ENCODE measurements at places on chromosomes 11 and 22.
A peak's percentile ranks its signal among the peaks of the same experiment; 100 is the strongest.

GRCh38 chr11:129937592-129938238, 42.3 kb upstream of the NFRKB start:
- no peak for DNase-seq

DNA sequence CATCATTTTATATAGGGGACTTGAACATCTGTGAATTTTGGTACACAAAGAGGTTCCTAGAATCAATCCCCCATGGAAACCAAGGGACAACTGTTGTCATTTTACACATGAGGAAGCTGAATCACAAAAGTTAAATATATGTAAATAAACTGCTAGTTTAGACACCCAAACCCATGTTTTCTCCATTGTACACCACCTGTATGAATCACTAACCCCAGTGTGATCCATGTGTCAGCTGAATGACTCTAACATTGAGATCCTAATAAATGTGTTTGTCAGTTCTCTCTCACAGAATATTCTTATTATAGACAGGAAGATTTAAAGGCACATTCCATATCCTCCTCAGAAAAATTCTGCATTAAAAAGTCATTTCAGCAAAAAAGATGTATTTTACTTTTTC, 83.3 kb downstream of the ATG16L2 start:
- DNase-seq, result no peak

- peak; percentile 60 for DNase-seq
Measured at GRCh38 chr22:29581799-29582198, 886 bp upstream of the NIPSNAP1 start.

DNA sequence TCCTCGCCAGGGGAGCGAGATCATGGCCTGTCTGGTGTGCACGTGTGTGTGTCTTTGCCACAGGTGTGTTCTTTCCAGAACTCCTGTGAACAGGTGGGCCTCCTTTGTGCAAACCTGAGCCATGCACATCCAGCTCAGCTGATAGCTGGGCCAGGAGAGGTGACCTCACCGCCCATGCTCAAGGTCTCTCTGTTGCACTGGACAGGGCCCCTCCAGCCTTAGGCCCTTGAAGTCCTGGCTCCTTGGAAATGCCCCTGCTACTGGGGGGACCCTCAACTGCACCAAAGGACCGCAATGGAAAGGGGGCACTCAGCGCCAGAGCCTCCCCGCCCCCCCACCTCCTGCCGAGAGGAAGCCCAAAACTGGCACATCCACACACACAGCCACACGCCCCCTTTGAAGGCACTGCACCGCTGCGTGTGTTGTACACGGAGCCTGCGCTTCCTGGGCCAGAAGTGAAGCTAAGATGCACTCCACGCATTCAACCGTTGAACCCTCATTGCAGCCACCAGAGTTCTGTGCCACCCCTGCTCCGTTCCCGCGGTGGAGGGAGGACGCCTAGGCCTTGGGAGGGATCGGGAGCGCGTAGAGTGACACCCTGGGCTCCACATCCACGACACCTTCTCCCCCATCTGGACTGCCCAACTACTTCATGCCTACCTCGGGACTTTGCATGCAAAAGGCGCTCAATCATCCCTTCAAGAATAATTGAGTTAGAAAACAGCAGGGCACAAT, 16.4 kb upstream of the IL2RB start:
- DNase-seq, result no peak

DNA sequence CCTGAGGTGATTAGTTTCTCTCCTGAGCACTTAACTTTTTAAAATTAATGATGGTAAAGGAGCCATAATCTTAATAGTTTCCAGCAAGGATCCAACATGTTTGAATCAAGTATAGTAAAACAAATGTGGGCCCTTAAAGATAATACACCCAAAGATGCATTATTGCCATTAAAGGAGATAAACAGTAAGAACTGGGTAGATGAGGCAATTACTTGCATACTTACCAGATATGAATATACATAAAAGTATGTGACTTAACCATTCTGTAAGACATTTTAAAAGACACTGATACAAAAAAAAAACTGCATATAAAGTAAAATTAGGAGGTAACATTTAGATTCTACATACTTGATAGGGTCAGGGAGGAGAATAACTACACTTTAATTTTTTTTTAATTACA, 48.2 kb downstream of the CADM1 start:
- DNase-seq, result no peak

DNA sequence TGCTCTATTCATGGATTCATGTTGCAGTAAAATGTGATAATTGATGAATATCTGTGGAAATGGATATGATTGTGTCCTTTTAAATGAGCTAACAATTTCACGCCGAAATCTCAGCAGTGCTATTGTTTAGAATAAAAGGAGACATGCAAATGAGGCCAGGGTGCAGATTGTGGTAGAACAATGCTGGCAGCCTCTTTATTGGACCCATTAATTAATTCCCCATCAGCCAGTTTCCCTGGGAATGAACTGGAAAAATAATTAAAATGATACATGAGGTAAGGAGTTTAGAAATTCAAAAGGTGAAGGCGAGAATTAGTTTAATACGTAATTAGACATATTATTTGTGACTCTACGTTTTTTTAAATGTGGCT, 306.2 kb downstream of the TBC1D22A start:
- DNase-seq, result no peak

DNA sequence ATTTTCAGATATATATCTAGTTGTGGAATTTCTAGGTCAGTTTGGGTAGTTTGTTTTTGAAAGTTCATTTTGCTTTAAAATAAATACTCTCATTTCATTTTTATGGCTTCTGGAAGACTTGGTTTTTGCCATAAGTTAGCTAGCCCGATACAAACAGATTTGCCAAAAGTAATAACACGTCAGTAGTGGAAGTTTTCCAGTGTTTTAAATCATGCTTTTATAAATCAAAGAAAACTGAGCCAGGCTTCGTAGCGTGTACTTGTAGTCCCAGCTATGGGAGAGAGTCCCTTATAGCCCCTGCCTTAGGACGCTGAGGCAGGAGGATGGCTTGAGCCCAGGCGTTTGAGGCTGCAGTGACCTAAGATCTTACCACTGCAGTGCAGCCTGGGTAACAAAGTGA, 21.7 kb upstream of the MICALL1 start:
- no peak for DNase-seq

- DNase-seq, result no peak
Measured at GRCh38 chr11:35785287-35786167, 123.0 kb downstream of the TRIM44 start.

DNA sequence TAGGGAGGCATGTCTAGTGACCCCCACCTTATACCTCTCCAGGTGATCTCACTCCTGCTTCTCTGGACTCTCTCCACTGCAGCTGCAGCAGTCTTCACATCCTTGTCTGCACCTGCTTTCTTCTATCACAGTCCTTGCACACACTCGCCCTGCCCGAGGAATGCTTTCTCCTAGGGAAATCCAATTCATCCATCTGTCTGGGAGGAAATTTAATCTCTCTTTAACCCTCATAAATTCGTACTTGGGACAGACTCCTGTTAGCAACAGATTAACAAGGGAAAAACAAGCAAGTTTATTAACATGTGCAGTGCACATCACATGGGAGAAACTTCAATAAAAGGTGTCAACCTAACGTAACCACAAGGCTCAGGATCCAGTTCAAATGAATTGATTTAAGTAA, 11.3 kb upstream of the RCN1 start:
- DNase-seq, result no peak

DNA sequence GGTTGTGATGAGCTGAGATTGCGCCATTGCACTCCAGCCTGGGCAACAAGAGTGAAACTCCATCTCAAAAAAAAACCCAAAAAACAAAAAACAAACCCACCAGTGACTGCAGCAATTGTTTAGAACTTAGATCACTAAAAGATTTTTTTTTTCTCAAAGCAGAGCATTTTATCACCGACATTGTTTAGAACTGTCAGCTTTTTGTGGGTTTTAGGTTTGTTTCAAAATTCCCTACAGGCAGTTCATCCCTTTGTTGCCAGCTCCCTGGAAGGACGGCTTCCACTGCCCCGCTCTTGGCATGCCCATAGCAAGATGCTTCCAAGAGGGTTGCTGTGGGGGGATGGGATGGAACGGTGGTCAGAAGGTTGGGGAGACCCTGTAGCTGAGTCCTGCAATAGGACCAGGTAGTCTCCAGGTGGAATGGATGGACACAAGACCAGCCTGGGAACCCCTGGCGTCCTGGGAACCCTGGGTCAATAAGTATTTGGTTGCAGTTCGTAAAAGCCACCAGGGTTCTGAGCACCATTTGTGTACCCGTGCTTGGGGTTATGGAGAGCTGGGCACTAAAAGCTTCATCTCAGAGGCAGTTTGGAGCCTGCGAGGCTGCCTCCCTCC, 46.7 kb downstream of the TSPAN18 start:
- no peak for DNase-seq

GRCh38 chr11:79078456-79078855, 362.4 kb downstream of the TENM4 start:
- DNase-seq, result no peak

GRCh38 chr22:41367039-41367679, 14.6 kb upstream of the TEF start:
- DNase-seq, result peak; percentile 94

- DNase-seq, result no peak
Measured at GRCh38 chr11:3641701-3642070, at the start of gene ART5. ART5 (minus strand) TSS chr11:3641992; CDS start chr11:3641862, 130 bp downstream.

DNA sequence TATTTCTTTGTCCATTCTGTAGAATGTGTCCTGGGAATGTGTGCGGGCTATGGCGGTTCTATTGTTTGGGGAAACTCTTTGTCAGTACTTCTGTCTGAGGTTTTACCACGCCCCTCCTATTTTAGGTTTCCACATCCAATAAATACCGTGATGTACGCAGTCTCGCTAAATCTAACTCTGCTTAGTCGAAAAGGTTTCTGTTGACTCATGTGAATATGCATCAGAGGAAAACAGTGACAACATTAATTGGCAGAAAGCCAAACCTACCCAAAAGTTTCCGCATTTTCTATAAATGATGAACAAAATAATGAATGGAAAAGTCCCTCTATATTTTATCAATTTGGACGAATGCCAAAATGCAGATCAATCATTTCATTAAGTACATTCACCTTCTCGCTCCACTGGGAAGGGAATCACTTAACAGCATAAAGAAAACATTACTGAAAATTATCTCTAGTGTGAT, 143.4 kb downstream of the MAML2 start:
- DNase-seq, result no peak

DNA sequence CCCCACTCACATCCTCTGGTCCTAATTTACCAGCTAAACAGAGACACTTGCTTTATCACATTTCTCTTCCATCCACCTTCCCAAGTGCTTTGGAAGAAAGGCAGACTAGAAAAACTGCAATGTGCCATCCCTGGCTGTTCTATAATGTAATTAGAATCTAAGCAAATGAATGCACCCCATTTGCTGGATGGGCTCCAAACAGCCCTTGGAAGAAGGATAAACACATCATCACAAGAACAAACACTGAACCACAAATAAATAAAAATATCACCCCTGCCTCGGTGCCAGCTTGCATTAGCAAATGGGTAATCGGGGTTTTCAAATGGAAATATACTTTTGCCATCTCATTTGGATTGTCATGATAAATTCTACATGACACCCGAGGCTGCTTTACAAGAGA, 296.6 kb upstream of the ISX start:
- no peak for DNase-seq

- no peak for DNase-seq
Measured at GRCh38 chr11:45102361-45102809, 44.1 kb upstream of the PRDM11 start.

DNA sequence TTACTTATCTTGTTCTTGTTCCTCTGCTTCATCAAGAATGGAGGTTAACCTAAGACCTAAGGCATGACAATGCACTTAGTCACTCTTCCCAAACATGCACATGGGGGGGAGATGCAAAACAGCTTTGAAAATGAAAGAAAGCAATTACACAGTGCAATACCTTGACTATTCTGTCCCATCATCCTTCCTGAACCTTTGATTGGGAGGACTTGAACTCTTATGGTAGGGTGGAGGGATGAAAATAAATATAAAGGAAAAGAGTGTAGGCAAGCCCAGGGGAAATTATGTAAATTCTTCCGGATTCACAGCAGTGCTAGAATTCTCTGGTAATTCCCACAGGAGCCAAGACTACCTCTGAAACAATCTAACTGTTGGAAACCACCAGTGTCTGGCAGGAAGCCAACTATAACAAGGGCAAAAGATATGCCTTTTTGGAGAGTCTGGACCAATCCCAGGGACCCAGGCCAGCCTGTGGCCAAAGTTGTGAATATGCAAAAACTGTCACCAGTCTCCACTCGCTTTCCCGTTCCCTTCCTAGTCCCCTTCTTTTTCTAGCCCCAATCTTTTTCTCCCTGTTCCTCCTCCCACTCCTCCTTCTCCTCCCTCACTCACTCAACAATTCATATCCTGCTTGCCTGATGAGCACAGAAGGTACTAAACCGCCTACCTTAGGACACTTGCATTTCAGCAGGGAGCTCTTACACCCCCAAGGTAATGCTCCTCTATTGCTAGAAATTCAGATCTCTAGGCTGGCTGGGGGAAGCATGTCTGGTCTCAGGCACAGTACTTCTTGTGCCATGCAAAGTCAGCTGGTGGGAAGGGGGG, 2.5 kb upstream of the RCN1 start:
- no peak for DNase-seq

GRCh38 chr11:129825380-129825779, 9.7 kb downstream of the TMEM45B start:
- no peak for DNase-seq

- DNase-seq, result no peak
Measured at GRCh38 chr11:4527926-4528325, 17.1 kb upstream of the OR52M1 start.

- DNase-seq, result no peak
Measured at GRCh38 chr11:130999992-131000770, 83.9 kb upstream of the SNX19 start.

DNA sequence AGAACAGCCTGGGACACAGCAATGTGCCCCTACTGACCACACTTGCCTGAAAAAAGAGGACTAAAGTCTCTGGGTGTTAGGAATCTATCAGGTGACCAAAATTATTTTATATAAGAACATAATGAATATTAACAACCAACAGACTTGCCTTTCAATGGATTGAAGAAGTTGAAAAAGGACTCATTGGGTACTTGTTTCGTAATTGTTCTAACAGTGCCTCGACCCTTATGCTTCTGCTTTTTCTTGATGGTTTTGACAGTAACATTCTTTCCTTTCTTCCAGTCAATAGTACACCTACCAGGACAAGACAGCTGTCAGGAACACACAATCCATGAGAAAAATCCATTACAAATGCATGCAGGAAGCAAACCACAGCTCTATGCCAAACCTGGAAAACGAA, 29.0 kb upstream of the PHLDA2 start:
- DNase-seq, result no peak

DNA sequence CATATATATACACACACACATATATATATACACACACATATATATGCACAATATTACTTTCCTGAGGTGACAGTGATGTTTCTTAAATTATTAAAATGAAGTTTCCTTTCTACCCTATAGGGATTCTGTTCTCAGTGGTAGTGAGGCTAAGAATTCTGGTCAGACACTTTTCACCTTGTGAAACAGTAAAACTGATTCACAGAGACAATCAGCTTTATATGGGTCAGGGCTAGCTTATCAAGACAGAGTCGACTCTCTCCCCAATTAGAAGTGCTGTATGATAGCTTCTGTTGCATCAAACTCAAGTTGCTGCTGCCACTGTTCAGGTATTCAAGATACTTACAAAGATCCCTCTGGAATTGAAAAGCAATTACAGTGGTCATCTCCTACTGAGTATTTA, 68.4 kb downstream of the ZBTB44 start:
- DNase-seq, result no peak

Measured in NCI-H510A (cell line).